HS-27A (cell line): ENCODE measurements at places on chromosomes 6 and 20.

- no peak for DNase-seq
Observed at GRCh38 chr20:32163951-32164350, 43.6 kb downstream of the PLAGL2 start.

DNA sequence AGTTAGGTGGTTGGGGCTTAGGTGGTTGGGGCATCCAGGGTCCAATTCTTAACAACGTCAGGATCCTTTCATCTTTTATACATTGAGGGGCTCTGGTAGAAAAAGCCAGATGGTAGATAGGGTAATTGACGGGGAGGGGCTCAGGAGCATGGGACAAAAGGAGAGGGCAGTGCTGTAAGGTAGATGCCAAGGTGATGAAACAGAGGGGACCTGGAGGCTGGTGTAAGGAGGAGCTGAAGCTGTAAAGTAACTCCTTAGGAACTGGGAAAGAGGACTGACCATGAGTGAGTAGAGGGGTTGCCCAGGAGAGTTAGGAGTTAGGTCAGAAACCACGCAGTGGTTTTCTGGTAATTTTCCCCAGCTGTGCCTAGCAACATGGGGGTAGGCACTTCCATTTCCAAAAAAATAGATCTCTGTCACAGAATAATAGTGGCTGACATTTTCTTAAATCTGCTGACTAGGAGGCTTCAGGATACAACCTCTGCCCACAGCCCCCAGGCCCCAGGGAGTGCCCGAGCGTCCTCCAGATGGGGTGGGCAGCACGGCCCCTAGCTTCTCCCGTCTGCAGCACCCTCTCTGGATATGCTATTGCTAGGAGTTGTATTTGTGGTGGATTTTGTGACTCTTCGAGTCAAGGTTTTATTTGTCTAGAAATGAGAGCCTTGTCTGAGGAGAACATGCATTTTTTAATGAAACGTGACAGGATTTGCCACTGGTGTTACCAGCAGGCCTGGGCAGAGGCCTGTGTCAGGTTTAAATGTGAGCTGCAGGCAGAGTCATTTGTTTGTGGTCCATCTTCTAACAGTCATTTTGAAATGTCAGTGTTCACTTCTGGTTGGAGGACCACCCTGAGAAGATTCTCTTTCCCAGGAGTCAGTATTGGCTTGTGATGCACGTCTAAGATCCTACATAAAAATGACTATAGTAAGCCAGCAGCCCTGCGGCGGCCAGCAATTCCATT, 44.6 kb downstream of the TULP4 start:
- DNase-seq, result no peak

GRCh38 chr20:58233393-58233792, 4.9 kb upstream of the ANKRD60 start:
- DNase-seq, result no peak

DNA sequence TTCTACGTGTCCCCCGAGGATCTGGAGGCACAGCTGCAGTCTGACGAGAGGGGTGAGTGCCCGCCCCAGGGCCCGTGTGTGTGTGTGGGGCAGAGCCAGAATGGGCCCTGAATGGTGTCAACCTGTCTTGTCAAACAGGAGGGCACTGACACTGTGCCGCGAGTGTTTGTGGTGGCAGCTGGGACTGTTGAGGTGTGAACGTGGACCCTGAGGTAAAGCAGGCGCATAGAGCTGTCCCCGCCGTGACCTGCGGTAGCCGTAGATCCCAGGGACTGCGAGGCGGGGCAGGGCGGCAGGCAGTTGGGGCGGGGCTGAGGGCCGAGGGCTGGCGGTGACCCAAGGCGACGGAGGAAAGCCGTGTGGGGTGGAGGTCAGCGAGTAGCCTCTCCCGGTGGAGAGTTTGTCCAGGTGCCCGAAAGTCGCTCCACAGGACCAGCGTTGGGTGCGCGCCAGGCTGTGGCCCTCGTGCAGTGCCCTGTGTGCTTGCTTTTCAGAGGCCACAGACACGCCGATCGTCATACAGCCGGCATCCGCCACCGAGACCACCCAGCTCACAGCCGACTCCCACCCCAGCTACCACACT, 25.2 kb downstream of the UCKL1 start:
- DNase-seq, result no peak

- no peak for DNase-seq
Observed at GRCh38 chr6:129534926-129535325, 175.1 kb downstream of the ARHGAP18 start.

GRCh38 chr6:125066964-125067363, 86.6 kb upstream of the TPD52L1 start:
- no peak for DNase-seq

GRCh38 chr6:50778696-50779095, 40.0 kb upstream of the TFAP2B start:
- DNase-seq, result no peak

GRCh38 chr6:2916158-2916925, 13.2 kb upstream of the SERPINB9 start:
- no peak for DNase-seq

- no peak for DNase-seq
Observed at GRCh38 chr6:106411643-106412200, 51.2 kb downstream of the CRYBG1 start.

DNA sequence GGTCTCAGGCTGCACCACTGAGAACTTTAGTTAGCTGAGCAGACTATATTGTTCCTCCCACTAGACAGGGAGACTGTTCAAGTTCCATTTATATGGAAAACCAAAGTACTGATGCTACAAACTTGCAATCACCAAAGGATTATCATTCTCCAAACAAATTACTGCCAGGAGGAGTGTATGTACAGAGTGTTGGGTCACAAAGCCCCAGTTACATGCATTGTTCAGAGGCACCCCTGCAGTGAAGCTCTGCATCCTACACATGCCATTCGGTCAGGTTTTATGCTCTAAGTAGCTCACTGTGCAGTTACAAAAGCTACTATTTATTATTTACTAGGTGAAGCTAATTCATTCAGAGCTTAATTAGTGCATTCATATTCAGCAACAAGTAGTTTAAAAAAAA, 75.8 kb downstream of the SMLR1 start:
- no peak for DNase-seq

DNA sequence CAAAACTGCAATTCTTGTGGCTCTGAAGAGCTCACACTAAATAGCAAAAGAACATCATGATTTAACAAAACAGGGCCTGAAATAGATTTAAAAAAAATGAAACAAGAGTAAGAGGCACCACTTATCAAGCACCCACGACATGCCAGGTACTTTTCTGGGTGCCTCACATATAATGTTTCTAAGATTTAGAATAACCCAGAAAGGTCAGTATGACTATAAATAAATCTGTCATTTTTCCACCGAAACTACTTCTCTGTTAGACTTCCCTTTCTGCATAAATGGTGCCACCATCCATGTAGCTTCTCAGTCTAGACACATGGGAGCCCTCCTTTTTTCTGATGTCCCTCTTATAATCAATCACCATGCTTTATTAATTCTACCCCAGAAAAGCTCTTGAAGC, 652.4 kb upstream of the CHD6 start:
- DNase-seq, result no peak

- no peak for DNase-seq
Observed at GRCh38 chr20:51760905-51761546, 7.2 kb downstream of the ATP9A start.

GRCh38 chr6:39804466-39805065, 12.4 kb downstream of the DAAM2 start:
- DNase-seq, result no peak

GRCh38 chr6:168410035-168410434, 30.9 kb upstream of the SMOC2 start:
- DNase-seq, result no peak

DNA sequence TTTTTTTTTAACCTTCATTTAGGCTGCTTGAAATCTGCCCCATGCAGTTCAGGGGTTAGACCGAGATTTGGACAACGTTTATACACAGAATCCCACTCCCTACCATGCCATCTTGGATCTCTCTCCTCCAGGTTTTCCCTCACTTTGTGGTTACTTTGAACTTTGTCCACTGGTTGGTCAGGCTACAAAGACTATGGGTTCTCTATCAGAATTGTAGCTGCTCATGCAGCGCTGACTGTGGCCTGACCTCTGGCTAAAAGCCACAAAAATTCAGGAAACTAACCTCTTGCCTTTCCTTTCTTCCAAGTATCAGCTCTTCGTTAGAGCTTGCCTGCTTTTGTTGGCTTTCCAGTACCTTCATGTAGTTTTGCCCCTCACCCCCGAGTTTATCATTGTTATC, 44.9 kb upstream of the KCNG1 start:
- DNase-seq, result no peak

GRCh38 chr20:38308047-38308438, 4.1 kb downstream of the BPI start:
- no peak for DNase-seq

DNA sequence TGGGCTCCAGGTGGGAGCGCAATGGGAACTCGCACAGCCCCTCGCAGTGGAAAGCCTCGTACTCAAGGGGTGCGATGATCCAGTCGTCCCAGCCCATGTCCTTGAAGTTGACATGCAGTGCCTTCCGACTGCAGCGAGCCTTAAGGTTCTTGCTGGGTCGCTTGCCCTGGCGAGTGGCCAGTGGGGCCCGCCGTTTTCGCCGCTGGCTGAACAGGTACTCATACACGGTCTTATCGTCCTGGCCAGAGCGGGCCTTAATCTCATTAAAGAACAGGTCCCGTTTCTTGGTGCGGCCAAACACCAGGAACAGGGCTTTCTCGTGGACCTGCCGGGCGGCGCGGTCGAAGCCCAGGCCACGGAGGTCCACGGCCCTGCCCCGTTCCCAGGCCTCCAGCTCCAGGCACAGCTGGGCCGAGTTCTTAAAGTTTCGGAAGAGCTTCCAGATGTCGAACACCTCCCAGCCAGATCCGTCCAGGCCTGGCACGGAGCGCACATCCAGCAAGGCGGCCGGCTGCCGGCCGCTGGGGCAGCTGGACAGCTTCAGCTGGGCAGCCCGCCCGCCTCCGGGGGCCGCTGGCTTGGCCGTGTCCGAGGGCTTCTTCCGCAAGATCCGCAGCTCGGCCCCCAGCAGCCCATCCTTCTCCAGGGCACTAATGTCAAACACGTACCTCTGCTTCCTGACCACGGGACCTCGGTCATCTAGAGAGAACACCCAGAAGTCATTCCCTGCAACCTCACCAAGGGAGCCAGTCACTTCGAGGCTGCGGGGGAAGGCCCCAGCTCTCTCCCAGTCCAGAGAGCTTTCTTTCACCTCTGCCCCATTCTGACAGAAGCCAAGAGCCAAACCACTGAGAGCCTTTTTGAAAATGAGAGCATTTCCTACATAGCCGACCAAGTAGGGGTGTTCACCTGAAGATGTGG, 3.7 kb downstream of the GDF5 start:
- DNase-seq, result no peak

DNA sequence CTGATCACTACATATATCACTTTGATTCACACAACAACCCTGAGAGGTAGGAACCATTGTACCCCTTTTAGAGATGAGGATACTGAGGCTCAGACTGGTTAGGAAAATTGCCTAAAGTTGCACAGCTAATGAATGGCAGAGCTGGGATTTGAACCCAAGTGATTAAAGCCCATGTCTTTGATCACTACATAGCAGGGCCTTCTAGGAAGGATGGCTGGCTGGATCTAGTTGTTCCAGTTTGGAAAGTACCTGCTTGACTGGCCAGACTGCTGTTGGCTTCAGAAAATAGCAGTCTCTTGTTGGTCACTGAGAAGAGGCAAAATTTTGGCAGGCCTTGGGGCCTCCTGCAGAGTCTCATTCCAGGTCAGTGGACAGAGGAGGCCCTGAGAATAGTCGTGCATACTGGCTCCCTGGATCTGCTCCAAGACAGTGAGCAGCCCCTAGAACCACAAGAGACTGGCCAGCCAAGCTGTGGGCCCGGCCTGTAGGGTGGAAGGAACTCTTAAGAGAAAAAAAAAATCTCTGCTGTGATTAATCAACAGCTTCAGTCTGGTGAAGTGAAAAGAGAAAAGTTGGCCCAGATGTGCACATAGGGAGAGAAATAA, 17.5 kb downstream of the PPARD start:
- no peak for DNase-seq

DNA sequence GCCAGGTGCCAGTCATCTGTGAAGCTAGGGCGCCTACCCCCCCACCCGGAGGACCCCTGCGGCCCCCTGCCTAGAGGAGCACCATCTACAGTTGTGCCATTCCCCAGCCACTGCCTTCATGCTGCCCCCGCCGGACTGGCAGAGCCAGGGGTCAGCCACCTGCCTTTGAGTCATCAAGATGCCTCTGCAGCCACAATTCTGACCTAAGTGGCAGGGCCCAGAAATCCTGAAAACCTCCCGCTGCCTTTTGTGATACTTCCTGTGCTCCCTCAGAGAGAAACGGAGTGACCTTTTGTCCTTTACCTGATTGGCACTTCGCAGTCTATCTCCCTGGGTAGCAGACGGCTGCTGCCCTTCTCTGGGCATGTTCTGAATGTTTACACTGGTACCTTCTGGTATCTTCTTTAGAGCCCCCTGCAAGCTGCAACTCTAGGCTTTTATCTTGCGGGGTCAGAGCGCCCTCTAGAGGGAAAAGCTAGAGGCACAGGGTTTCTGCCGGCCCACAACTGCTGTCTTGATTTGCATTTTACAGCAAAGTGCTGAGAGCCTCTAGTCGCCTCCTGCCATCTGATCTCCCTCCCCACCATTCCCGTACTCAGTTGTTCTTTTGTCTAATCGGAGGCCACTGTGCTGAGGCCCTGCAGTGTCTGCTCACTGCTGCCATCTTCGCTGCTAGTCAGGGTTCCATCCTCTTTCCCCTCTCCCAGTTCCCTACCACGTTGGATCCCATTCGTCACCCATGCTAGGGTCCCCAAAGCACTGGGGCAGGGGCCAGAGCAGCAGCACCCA, 26.9 kb downstream of the SPATA2 start:
- DNase-seq, result peak; percentile 8

- no peak for DNase-seq
Observed at GRCh38 chr6:134943522-134944111, 6.3 kb downstream of the ALDH8A1 start.

DNA sequence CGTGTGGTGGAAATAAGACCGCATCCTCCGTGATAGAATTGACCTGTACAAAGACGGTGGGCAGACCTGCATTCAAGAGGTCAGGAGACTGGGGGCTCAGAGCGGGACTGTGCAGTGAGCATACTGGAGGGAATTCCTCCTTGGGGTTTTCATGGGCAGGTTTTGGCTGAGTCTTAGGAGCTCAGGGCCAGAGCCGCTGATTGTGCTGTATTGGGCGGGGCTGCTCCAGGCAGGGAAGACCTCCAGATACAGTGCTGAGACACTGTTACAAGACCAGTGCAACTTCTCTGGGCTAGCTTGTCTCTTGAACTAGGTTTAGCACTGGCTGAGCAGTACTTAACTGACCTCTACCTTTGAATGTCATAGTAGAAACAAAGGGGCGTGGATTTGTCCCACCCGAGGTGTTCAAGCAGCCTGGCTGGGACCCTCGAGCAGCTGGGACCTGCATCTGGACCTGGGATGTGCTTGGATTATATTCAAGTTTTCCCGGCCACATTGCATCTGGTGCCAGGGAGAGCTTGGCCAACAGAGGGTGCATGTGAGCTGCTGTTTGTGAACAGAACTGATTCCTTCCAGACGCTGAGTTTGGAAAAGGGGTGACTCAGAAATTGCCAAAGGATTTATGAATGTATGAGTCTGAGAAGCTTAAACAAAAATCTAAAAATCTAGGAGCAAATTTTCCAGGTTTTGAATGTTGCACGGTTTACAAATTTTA, 33.4 kb upstream of the SLC22A1 start:
- peak; percentile 23 for DNase-seq

GRCh38 chr6:84137051-84137375, 90.4 kb downstream of the CEP162 start:
- DNase-seq, result no peak

GRCh38 chr20:3166913-3167342, 6.4 kb downstream of the LZTS3 start:
- no peak for DNase-seq
